ENCODE measurements at places on chromosomes 13 and 19.

DNA sequence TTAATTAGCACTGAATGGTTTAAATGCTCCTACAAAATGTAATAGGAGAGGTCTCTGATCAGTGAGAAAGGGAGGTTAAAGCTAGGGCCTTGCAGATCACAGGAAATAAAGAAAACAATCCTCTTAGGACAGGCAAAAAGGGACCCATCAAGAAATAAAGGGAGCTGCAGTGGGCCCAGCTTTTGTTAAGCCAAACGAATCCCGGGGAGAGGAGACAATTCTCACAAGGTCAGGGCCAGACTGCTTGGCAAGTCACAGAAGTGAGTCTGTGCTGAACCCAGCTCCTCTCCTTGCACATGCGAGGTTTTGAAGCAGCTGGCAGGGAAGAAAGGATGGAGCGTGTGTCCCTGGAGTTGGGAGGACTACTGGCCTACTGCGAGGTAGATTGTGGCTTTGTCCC is 285.8 kb downstream of the COG6 start:
- no peak for DNase-seq

GRCh38 chr13:107231944-107232343 is 664.0 kb upstream of the ARGLU1 start:
- no peak for DNase-seq

DNA sequence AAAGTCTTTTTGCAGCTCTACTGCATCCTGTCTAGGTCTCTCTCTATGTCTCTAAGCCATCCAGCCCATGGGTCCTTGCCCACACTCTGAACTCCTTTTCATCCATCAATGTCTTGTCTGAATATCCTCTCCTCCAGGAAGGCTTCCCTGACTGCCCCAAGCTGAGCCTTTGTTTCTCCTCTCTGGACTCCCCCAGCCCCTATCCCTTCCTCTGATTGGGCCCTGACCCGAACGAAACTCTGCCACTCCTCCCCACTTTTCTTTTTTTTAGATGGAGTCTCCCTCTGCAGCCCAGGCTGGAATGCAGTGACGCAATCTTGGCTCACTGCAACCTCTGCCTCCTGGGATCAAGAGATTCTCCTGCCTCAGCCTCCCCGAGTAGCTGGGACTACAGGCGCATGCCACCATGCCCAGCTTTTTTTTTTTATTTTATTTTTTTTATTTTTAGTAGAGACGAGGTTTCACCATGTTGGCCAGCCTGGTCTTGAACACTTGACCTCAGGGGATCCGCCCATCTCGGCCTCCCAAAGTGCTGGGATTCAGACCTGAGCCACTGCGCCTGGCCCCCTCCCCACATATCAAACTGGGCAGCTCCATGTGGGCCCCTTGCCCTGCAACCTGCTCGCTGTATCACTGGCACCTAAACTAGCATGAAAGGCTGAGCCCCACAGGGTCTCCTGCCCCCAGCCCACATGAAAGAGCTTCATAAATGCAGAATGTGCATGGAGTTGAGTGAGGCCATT is 870 bp upstream of the UNC13A start:
- DNase-seq = no peak

DNA sequence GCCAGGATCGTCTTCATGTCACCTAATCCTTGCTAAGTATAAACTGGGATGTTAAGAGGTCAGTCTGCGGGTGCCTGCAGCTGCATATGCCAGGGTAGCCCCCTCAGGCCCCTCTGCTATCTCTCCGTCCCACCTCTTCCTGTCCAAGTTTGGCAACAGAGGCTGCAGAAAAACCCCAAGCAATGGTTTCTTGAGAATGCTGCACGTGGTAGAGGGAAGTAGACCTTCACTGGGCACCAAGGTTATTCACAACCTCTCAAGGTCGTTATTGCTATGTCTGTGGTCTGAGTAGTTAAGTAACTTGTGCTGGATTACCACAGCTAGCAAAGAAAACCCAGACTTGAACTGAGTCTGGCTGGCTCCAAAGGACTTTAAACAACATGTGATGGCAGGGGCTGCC is 77.9 kb upstream of the XPO4 start:
- DNase-seq = no peak

- no peak for DNase-seq
Measured at GRCh38 chr19:12636631-12637030, 25.9 kb downstream of the ZNF791 start.

DNA sequence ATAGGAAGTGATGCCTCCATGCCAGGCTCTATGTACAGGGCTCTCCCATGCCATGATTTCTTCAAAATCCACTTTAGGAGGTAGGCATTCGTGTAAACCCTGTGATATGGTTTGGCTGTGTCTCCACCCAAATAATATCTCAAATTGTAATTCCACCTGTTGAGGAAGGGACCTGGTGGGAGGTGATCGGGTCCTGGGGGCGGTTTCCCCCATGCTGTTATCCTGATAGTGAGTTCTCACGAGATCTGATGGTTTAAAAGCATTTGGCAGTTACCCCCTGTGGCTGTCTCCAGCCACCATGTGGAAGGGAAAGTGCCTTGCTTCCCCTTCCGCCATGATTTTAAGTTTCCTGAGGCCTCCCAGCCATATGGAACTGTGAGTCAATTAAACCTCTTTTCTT is 8.1 kb downstream of the SARS2 start:
- no peak for DNase-seq

DNA sequence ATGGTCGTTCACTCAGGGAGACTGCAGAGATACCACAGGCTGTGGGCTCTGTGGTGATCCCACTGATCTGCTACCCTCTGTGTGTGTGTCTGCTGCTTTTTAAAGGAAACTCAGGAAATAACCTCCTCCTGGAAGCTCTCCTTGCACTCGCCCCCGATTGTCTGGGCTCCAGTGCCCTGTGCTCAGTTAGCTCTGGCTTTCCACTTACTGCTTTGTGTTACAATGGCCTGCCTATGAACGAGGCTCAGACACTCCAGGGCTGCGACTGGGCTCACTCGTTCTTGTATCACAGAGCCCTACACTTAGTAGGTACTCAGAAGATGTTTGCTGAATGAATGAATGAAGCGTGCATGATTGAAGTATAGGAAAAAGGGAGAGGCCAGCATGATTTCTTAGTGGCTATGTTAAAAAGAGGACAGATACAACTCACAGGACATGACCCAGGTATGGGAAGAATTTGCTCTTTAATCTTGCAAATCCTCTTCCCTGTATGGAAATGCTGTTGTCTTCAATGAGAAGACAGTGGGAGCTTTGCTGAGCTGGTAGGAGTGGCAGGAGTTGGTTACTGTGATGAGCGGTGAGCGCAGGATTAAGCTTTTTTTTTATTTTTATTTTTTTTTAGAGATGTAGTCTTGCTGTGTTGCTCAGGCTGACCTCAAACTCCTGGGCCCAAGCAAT is 26.4 kb downstream of the B3GLCT start:
- no peak for DNase-seq

DNA sequence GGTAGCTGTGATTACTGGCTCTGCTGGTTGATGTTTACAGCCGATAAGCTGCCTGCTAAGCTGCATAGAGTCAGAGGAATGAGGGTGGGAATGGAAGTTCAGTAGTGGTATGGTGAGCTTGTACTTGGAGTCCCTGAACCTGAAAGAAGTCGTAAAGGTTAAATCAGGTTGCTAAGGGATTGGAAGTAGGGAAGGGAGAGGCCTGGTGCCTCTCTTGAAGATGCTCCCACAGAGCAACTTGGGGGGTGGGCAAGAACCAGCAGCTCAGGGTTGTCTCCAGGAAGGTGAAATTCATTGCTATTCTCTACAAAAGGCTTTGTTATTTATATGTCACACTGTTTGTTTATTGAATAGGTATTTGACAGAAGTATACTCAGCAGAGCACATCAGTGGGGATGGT is 73.8 kb upstream of the OLFM4 start:
- DNase-seq = no peak

- DNase-seq = no peak
Measured at GRCh38 chr19:51789061-51789795, 5.7 kb upstream of the FPR3 start.

GRCh38 chr13:25980255-25980654 is 71.6 kb downstream of the SHISA2 start:
- DNase-seq = no peak

DNA sequence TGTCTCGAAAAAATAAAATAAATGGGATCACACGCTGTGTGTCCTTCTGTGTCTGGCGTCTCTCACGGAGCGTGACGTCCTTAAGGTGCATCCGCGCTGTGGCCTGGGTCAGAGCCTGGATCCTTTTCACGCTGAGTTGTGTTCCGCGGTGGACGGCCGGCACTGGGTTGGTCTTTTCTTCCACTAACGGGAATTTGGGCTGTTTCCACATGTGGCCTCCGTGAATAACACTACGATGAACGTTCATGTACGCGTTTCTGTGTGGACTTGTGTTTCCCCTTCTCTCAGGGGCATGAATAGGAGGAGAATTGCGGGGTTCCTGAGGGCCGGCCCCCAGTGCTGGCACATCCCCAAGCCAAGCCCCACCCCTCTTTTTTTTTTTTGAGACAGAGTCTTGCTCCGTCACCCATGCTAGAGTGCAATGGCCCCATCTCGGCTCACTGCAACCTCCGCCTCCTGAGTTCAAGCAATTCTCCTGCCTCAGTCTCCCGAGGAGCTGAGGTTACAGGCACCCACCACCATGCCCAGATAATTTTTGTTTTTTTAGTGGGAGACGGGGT is 6.2 kb upstream of the PTBP1 start:
- DNase-seq = no peak

DNA sequence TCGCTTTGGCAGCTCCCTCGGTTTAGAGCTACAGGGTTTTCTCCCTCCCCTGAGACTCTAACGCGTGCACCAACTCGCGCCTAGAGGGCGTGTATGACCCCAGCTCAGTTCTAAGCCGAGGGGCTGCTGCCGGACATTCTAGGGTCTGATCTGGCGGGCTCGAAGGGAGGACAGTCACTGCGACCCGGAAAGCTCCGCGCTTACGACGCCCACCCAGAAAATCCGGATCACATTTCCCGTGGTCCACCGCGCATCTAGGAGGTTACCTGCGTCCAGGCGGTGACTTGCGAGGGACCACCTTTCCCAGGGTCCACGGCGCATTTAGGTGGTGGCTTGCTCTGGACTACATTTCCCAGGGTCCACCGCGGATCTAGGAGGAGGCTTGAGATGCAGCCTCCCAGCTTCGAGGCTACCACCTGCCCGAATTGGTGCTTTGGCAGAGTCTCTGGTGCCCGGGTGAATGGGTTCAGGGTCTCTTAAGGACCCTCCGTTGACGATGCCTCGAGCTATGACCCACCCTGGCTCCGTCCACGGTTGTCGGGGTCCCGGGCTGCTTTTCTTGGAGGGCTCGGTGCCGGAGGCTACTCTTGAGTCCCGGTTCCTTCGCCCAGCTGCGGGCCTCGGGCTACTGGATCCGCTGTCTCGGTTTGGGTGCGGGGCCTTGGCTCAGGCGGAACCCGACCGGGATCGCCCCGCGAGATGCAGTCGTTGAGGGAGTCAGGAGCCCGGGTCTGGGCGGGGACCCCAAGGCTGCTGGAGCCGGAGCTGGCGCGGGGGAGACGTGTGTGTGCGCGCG is 30.5 kb downstream of the ZNF146 start:
- DNase-seq = no peak

DNA sequence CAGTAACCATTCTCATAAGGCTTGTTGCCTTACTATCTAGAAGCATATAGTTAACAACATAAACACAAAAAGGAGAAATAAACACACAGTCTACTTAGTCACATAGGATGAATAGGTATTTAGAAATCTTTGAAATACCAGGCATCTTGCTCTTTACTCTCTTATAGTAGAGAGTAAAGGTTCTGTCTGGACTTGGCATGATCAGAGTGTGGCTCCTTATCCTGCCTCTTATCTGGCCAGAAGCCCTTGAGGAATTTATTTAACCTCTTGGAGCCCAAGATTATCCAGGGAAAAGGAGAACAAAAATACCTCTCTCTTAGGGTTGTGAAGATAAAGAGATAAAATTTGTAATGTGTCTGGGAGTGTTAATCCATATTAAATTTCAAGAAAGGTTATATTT is 100.2 kb upstream of the MBNL2 start:
- DNase-seq = no peak

GRCh38 chr13:88417801-88418200 is 746.6 kb downstream of the SLITRK5 start:
- DNase-seq = no peak

DNA sequence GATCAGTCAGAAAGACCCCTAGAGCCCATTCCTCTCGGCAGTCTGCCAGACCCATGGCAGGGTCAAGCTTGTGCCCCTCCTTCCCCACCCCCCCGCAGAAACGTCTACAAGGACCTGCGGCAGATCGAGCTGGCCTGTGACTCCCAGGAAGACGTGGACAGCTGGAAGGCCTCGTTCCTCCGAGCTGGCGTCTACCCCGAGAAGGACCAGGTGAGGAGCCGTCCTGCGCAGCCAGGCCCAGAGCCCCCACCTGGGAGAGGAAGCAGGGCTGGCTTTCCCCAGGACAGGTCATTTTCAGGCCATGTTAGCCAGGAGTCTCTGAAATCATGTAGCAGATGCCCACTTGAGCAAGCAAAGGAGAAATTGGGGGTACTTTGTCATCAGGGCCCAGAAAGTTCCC is 12.3 kb downstream of the TMED1 start:
- DNase-seq = no peak

- DNase-seq = no peak
Measured at GRCh38 chr19:14954071-14954655, 12.9 kb downstream of the OR7C2 start.

GRCh38 chr19:12913011-12913561 is 6.0 kb downstream of the SYCE2 start:
- no peak for DNase-seq

GRCh38 chr13:97328222-97328790 is 105.7 kb upstream of the RAP2A start:
- DNase-seq = no peak

DNA sequence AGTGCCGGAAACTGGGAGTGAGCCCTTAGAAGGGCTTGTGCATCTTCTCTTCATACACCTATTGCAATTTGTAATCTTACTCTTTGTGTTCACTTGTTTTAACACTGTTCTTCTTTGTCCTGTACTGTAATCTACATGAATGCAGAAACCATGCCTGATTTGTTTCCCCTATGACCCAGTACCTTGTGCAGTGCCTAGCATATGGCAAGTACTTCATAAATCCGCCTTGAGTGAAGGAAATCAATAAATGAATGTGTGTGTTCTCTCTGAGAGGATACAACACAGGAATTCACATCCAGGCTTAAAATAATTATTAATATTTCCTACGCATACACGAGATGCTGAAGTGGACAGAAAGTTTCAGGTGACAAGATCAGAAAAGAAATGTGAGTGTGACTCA is 172.6 kb downstream of the GPC6 start:
- no peak for DNase-seq

GRCh38 chr13:68588623-68589022 is 1358.5 kb upstream of the PCDH9 start:
- DNase-seq = no peak

DNA sequence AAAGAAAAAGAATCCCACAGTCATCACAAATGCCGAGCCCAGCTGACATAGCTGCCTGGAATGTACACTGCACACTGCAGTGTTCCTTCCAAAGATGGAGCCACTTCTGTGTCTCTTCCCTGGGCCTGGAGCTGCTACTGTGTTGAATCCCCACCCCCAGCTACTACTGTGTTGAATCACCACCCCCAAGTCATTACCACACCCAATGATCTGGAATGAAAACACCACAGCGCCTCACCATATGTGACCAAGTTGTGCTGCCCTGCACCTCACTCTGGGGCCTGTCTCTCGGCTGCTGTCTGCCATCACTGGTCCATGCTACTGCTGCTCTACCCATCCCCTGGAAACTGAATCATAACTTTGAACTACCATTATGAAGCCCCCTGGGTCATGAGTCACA is 861.2 kb downstream of the UQCRFS1 start:
- no peak for DNase-seq

GRCh38 chr13:42047561-42048341 is 697 bp upstream of the DGKH start:
- DNase-seq = no peak

Data from stimulated activated CD8-positive, alpha-beta memory T cell treated with anti-CD3 and anti-CD28 coated beads, Interleukin-7, amount 100 ng/mL, for 4 hours (primary cell).